ENCODE measurements at places on chromosomes 3 and 15.
A peak's percentile ranks its signal among the peaks of the same experiment; 100 is the strongest.

DNA sequence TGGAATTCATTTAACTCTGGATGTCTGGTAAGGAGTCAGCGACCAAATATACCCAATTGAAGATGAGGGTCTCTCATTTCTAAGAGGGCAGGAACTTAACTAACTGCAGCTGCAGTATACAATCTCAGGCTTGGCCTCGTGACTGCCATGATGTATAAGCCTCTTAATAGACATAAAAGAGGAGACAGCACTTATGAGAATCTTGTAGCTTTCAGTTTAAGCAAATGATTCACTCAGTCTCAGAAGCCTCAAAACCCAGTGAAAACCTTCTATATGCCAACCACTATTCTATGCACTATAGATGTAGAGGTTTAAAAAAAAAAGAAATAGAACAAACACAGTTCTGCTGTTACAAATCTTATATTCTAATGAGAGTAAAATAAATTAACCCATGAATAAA lies 513.9 kb downstream of the TBL1XR1 start:
- no peak for DNase-seq

DNA sequence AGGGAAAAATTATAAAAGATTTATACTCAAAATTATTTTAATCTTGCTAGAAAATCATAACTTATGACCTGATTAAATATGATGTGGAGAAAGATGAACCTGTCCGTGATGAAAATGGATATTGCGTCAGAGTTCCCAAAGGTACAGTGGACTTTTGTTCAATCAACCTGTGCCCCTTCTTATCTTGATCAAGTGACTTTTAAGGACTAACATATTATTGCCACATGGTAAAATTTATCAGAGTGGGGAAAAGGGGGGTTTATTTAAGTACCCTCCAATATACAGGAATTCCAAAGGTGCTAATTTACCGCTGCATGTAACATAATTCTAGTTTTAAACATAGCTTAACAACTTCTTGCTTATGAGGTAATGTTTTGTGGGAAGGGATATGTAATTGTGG lies 39.6 kb downstream of the HDC start:
- no peak for DNase-seq

GRCh38 chr3:186930641-186931531 lies 560 bp downstream of the ST6GAL1 start:
- peak; percentile 49 for DNase-seq

DNA sequence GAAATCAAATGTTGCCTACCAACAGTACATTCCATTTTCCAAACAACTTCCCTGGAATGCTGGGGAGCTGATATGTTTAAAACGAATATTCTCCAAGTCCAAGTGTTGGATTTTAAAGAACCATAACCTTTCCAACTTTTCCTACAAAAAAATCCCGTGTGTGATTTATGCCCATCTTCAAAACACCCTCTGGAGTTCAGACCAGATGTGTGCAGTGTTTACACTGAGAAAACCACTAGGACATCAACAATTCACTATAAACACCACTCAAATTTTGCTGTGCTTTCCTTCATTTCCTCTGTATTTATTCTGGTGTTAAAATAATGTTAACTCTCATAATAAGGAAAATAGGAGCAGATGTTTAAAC lies 2.4 kb downstream of the VGLL4 start:
- DNase-seq = no peak

DNA sequence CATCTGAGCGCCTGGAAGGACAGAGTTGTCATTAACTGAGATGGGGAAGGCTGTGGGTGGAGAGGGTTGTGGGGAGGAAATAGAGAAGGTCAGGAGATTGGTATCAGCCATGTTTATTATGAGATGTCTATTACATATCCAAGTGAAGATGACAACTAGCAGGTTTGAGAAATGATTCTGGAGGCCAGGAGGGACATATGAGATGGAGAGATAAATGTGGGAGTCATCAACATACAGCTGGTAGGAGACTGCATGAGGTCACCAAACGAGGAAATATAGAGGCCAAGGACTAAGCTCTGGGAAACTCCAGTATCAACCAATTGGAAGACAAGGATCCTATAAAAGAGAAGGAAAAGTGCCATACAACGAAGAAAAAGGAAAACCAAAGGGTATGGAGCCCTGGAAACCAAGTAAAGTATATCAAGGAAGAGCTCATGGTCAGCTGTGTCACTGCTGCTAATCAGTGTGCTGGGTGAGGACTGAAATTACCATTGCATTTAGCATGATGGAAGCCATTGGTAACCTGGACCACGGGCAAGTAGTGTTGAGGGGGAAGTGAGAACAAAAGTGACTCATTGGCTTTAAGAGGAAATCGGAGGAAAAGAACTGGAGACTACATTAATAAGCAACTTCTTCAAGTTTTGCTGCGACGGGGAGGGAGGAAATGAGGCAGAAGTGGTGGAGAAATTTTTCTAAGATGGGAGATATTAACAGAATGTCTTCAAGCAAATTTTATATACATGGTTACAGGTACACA lies 14.0 kb upstream of the UACA start:
- no peak for DNase-seq

- no peak for DNase-seq
These were observed 52.9 kb upstream of the ITGA11 start for GRCh38 chr15:68484696-68485400.

DNA sequence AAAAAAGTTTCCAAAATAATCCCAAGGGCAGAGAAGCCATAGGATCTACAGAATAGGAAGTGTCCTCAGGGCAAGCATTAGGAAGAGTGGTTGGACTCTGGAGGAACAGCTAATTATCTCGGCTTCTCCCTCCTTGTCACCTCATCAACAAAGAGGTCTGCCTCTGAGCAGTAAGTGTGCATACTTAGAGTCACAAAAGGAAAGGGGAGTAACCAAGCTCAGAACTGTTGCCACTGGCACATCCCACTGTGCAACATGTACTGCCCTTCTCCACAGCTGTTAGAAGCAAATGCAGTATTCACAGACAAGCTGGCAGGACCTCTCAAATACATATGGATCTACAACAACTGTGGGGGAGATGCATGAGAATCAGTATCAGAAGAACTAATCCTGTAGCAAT lies 31.5 kb downstream of the NGLY1 start:
- DNase-seq = no peak

GRCh38 chr3:194298331-194299227 lies 52.5 kb downstream of the CPN2 start:
- DNase-seq = no peak

DNA sequence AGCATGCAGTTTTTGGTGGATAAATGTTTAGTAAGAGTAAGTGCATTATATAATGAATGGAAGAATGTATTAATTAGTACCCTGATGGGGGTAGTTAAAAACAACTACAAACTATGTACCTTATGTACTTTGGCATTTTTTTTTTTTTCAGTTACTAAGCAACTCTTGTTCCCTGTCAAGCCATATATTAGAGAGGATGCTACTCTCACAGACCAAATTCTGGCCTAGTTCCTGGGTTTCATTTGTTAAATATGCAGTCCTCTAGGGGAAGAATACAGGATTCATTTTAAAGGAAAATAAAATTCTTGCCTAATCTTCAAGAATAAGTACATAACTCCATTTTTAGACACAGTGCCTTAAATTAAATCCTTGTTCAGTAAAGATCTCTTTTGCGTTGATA lies 16.9 kb downstream of the FAM98B start:
- no peak for DNase-seq

DNA sequence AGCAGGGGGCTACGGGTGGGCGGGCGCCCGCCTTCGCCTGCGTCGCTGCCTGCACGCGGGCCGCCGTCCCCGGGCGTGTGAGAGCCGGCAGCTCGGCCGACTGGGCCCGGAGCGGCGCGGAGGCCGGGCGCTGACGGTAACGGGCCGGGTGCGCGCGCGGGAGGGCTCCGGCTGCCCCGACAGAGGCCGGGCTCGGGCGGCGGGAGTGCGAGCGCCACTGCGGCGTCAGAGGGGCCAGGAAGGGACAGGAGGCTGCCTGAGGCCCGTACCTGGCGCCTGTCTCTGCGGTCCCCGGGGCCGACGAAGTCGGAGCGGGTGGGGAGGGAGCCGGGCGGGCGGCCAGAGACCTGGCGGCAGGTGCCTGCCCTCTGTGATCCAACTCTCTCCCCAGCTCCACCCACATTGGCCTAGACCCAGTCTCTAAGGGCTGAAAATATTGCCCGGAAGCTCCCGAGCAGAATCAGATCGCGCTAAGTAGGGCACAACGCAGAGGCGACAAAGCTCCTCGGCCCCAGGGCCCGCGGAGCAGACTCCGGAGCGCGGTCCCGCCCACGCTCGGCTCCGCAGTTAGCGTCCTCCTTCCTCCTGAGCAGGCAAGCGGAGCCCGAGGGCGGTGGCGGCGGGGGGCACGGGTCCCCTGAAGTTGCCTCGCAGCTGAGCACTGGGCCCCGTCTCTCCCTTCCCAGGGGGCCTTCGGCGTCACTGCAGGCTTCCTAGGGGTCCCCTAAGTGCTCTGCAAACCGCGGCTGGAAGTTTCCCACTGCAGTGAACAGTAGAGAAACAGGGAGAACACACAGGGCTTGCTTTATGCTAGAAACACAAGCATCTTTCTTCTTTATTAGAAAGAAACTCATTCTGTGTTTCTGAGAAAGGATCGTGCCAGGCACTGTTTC lies at the start of gene MAN2A2:
MAN2A2 (plus strand) TSS at position 463 of the 893 bp plus-strand sequence. CDS start 906 bp downstream, outside the sequence.
- DNase-seq = peak; percentile 78

GRCh38 chr3:50230104-50230793 lies 5.8 kb upstream of the GNAI2 start:
- DNase-seq = no peak

- no peak for DNase-seq
These were observed 63.7 kb downstream of the LRCH3 start for GRCh38 chr3:197854596-197855343.

DNA sequence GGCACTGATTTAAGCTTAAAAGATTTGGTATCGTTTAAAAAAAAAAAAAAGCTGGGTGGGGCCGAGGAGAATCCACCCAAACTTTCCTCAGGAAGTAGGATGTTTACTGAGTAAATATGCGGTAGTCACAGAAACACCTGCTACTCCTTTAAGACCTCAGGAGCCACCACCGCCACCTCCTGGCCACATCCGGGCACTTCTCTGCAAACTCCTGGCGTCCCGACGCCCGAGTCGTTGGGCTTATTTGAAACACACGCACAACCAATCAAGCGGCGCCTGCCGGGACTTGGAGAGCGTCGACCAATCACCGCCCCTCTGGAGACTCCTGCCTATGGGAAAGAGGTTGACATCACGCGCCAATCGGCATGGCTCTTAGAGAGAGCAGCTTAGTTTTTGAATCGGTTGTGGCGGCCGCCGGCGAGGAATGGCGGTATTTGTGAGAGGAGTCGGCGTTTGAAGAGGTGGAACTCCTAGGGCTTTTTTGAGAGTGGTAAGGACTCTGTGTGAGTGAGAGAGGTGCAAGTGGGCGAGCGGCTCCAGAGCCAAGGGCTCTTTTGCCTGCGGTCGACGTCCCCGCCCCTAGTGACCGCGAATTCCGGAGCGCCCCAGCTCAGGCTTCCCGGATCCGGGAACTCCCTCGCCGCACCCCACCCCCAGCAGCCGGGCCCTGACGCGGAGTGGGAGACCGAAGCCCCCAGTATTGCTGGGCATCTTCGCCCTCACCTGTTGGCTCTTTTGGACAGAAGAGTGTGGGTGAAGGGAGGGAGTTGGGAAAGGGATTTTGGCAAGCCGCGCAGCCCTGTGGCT lies at the start of gene ECT2:
ECT2 (plus strand) TSS at position 359 of the 807 bp plus-strand sequence. CDS start 3,805 bp downstream, outside the sequence.
- DNase-seq = peak; percentile 94

DNA sequence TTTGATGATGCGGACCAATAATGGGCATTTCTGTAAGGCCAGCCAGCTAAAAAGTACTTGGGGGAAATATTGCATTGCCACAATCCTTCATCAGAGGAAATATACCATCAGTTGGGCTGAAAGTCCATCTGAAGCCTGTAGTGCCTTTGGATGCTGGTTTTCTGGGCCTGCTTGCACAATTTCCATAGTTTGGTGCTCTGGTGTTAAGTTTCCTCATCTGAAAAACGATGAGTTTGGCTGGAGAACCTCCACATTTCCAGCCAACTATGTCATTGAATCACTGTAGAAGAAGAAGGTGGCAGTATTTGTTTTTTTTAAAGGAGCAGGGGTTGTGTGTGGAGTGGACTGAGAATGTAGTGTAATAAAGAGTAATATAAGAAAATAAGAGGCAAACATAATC lies 10.1 kb downstream of the CCNB2 start:
- no peak for DNase-seq

DNA sequence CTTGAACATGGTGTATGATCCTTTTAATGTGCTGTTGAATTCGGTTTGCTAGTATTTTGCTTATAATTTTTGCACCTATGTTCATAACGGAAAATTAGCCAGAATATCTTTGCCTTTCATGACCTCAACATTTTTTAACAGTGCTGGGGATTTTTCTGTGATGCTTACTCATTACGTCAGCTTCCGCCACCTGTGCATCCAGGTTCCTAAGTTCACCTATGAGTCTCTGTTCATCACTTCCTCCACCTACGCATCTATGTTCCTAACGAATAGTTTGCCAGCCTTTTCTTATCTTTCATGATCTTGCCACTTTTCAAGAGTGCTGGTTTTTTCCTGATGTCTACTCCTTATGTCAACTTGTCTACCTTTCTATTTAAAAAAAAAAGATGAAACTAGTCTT lies 16.5 kb downstream of the AADACL2 start:
- DNase-seq = no peak

GRCh38 chr15:35362195-35362829 lies 183.7 kb downstream of the DPH6 start:
- no peak for DNase-seq

DNA sequence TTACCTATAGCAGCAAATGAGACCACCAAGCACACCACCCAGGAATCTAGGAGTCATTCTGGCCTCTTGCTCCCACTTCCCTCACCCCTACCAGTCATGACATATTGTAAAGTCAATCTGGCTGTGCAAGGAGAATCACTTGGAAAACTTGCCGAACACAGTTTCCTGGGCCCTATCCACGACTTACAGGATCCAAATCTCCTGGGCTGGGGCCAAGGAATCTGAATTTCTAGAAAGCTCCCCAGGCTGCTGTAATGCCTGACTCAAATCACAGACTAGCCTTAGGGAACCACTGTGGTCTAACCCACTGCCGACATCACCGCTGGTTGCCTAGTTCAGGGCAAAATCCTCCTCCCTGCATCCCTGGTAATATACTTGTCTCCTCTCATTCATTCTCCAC lies 4.2 kb upstream of the CRABP1 start:
- no peak for DNase-seq

DNA sequence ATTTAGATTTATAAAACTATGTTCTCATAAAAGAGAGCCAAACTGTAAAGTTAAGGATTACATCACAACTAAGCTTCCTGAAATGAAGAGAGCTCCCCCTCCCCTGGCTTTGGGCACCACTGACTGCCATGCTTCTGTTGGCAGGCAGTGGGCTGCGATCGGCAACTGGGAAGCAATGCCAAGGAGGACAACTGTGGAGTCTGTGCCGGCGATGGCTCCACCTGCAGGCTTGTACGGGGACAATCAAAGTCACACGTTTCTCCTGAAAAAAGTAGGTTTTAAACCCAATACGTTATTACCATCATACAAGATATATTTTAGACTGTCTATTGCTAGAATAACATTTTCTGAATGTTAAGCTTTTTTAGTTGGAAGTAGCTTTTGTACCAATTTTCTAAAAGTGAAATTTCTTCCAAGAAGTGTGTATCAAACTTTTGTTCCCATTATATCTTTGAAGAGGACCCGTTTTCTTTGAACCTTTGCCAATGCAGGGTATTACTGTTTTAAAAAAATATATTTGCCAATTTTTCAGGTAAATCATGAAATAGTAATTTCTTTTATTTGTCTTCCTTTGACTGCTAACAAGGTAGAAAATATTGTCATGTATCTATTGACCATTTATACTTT lies 184.1 kb downstream of the ADAMTSL3 start:
- no peak for DNase-seq

GRCh38 chr3:45191424-45191823 lies 34.7 kb downstream of the TMEM158 start:
- DNase-seq = no peak

Measured in stimulated activated CD8-positive, alpha-beta memory T cell treated with anti-CD3 and anti-CD28 coated beads, Interleukin-15, amount 100 ng/mL, for 48 hours (primary cell).